ENCODE measurements at places on chromosomes 5 and 9.

DNA sequence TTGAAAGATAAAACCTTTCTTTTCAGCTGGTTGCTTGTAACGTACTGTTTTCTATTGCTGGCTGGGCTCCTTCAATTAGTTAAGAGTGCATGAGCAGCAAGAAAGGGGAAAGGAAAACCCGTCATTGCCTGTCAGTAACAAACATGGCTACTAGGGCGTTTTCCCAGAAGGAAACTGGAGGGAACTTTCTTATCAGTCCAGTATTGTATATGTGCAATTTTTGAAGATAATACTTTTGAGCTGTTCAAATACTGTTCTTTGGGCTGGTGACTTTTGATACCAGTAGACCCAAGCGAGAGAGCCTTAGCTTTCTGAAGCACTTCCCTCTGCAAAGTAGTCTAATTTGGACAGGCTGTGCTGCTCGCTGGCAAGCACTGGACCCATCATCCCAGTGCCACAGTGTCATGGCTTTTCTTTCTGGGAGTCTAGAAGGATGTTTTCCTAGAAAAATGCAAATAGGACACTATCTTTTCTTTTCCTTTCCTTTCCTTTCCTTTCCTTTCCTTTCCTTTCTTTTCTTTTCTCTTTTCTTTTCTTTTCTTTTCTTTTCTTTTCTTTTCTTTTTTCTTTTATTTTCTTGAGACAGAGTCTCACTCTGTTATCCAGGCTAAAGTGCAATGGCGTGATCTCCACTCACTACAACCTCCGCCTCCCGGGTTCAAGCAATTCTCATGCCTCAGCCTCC lies 149.9 kb upstream of the SMIM23 start:
- no peak for DNase-seq

- DNase-seq = no peak
These were observed 148.5 kb upstream of the TYRP1 start for GRCh38 chr9:12544700-12545099.

GRCh38 chr9:113886933-113887332 lies 10.8 kb downstream of the ZNF618 start:
- DNase-seq = peak; percentile 18

GRCh38 chr5:133664422-133664821 lies 52.1 kb upstream of the FSTL4 start:
- peak; percentile 1 for DNase-seq

DNA sequence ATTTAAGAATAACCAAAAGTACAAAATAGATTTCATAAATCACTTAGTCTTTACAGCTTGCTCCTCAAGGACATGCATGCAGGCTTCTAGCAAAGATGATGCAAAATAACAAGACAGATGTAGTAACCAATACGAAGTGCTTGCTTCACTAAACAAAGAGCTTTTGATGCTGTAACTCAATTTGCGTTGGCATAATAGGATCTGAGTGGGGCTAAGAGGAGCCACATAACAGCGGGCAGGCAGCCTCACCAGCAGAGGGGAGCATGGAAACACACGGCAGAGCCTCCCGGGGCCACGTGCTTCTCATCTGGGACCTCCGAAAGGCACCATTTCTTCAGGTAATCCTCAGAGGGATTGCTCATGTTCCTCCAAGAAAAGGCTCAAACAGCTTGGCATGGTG lies 139.7 kb downstream of the C5orf15 start:
- no peak for DNase-seq

DNA sequence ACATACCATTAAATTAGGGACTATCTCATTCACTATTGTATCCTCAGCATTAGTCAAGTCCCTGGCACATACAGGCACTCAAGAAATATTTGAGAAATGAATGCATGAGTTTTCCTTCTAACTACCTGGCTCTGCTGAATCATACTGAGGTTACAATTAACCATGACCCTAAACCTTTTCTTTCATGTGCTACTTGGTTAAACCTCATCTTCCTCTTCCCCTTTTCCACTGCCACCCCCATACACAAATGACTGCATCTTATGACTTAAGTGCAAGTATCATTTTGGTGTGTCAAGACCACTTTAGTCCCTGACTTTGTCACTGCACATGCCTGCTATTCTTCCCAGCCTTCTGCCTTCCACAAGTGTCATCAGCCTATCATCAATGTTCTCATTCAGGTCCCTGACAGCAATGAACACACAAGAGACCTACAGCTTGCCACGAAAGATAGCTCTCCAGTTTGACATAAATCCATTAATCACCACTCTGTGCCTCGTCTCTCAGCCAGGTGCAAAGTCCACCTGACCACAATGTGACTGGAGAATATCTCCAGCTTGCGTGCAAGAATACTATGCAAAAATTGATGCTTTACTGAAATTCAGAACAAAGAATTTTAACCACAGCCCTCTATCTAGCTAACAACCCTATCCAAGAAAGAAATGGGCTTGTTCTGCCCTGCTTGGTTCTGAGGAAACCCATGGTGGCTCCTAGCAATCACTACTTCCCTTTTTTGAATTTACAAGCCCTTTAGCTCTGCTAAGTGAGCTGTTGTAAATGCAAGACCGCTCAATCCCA lies 74.5 kb downstream of the MAPKAP1 start:
- no peak for DNase-seq

GRCh38 chr9:35106343-35106730 lies 3.4 kb upstream of the STOML2 start:
- no peak for DNase-seq

GRCh38 chr5:51172903-51173626 lies 210.2 kb upstream of the ISL1 start:
- DNase-seq = no peak

GRCh38 chr5:43065387-43065947 lies 25.3 kb upstream of the ANXA2R start:
- no peak for DNase-seq
